ENCODE measurements at places on chromosomes 5 and 9. TPM values are rescaled to one million over a fixed set of nuclear protein-coding genes. Genes with fewer than 3 reads are reported as not detected.

DNA sequence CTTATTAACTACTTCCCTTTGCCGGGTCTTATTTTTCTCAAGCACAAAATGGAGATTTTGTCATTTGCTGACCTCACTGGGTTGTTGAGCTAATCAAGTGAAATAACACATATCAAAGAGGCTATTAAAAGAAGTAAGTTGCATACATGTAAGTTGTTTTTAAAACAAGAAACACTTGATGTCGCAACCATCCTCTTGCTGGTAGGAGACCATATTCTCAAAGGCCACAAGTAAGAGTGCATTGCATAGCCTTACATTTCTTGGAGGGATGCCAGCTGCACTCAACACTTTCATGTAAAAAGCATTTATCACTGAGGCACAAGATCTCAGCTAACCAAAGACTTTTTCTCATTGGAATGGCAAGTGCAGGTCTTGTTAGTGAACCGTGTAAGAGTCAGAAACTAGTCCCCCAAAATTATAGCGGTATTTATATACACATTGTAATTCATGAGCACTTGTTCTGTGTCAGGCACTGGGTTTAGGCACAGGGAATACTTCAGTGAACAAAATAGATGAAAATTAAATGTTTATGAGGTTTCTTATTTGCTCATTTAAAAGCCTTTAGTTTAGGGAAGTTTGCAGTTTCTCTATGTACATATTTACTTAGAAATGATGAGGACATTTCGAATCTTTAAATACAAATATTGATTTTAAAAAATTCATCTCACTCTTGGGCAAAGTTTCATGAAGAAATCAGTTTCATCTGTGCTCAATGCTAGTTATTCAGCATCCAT, 72.0 kb downstream of the ZFAND5 start:
- DNase-seq: peak; percentile 74
- H3K27ac ChIP-seq: peak overlapping the region; percentile 40
- no peaks in the 10 kb centered on the region for H3K27me3 ChIP-seq
- peaks cover 10% of the 10 kb centered on the region for H3K4me1 ChIP-seq
- no peak overlapping the region for H3K4me3 ChIP-seq

DNA sequence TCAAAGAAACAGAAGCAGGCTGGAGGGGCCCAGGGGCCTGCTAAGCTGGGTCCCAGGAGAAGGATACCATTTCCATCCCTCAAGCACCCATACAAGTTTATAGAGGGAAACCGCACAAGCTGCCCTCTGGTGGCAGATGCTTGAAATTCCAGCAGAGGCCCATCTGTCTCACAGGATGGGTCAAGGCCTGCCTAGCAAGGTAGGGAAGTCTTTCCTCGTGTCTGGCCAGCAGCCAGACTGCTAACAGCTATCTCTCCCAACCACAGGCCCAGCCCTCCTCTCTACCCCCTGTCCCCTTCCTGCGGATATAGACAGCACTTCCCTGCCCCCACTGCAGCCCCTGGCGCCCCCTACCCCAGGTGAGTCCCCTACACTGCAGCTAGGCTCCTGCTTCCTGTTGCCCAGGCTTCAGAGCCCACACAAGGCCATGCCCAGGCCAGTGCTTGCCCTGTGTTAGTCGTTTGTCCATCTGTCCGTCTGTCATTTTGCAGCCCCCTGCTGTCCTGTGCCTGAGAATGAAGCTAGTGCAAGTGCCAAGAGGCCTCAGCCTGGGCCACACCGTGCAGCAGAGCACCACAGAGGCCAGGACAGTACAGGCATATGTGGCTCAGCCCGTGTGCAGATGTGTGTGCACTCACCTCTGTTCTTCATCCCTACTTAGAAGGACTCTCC, 26.2 kb downstream of the TCF7 start:
- DNase-seq: peak; percentile 57
- no peak overlapping the region for H3K27ac ChIP-seq
- H3K4me3 ChIP-seq: no peak overlapping the region
- H3K27me3 ChIP-seq: no peaks in the 10 kb centered on the region

- peaks cover 3% of the 10 kb centered on the region for H3K4me1 ChIP-seq
- H3K27me3 ChIP-seq: no peaks in the 10 kb centered on the region
- no peak overlapping the region for H3K27ac ChIP-seq
- peaks cover 22% of the 10 kb centered on the region for H3K36me3 ChIP-seq
- H3K4me3 ChIP-seq: no peak overlapping the region
Measured at GRCh38 chr9:134036130-134036529, 10.8 kb downstream of the BRD3OS start.

DNA sequence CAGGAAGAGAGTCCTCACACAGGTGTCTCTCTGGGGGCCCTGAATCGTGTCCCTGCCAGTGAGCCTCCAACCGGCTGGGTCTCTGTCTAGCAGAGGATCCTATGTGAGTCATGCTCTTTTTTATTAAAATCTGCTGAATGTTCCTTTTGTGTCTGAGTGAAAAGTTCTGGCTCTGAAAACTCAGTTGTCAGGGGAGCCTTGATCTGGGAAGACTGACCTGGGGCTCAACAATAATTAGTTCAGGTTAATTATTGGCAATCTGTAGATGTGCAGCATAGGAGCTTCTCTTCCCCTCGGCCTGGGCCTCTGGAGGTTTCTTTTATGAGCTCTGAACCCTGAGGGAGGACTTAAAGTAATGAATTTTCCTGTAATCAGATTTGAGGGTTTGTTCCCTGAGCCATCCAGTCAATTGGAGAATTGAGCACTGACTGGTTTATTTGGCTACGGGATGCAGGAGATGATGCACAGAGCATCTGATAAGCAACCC, 45.2 kb downstream of the ALG2 start:
- H3K36me3 ChIP-seq: no peaks in the 10 kb centered on the region
- H3K27ac ChIP-seq: no peak overlapping the region
- H3K4me3 ChIP-seq: no peak overlapping the region
- no peaks in the 10 kb centered on the region for H3K4me1 ChIP-seq

DNA sequence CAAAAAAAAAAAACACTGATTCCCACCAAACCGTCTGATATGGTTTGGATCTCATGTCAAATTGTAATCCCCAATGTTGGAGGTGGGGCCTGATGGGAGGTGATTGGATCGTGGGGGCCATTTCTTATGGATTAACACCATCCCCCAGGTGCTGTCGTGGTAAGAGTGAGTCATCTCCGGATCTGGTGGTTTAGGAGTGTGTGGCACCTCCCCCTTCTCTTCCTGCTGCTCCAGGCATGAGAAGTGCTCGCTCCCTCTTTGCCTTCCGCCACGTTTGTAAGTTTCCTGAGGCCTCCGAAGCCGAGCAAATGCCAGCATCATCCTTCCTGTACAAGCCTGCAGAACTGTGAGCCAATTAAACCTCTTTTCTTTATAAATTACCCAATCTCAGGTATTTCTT, 45.2 kb downstream of the HSD17B3 start:
- no peak for DNase-seq
- H3K27me3 ChIP-seq: no peaks in the 10 kb centered on the region
- no peak overlapping the region for H3K4me3 ChIP-seq
- no peaks in the 10 kb centered on the region for H3K4me1 ChIP-seq
- no peaks in the 10 kb centered on the region for H3K36me3 ChIP-seq

GRCh38 chr5:6544561-6544935, 88.3 kb downstream of the NSUN2 start:
- H3K27ac ChIP-seq: no peak overlapping the region
- no peak for DNase-seq
- no peaks in the 10 kb centered on the region for H3K4me1 ChIP-seq

DNA sequence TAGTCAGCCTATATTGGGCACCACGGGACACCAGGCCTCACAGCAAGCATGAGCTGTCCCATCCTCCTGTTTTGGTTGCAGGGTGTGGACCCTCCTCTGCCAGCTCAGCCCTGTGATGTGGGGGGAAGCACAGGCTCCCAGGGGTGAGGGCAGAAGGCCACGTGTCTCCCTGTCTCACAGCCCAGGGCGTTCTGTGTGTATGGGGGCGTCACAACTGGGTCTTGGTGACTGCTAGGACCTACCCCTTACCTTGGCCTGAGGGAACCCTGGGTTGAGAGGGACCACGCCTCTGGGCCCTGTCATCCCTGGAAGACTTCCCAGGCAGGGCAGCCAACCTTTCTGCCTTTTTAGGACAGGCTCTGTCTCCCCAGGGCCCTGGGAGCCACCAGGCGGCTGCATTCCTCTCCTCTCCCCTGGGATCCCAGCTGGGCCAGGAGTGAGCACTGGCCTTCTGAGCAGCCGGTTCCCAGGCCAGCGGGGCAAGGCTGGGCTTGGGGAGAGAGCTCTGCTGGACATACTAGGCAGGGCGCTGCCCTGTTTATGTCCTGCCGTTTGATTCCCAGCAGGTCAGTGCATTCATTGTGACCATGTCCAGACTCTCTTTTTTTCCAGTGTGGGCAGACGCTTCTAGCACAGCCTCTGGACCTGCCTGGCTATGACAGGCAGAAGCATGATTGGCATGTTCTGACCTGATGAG, 97.4 kb downstream of the DAB2IP start:
- peaks cover 54% of the 10 kb centered on the region for H3K4me1 ChIP-seq
- no peaks in the 10 kb centered on the region for H3K27me3 ChIP-seq
- H3K27ac ChIP-seq: peak overlapping the region; percentile 45
- H3K36me3 ChIP-seq: no peaks in the 10 kb centered on the region
- no peak overlapping the region for H3K4me3 ChIP-seq

DNA sequence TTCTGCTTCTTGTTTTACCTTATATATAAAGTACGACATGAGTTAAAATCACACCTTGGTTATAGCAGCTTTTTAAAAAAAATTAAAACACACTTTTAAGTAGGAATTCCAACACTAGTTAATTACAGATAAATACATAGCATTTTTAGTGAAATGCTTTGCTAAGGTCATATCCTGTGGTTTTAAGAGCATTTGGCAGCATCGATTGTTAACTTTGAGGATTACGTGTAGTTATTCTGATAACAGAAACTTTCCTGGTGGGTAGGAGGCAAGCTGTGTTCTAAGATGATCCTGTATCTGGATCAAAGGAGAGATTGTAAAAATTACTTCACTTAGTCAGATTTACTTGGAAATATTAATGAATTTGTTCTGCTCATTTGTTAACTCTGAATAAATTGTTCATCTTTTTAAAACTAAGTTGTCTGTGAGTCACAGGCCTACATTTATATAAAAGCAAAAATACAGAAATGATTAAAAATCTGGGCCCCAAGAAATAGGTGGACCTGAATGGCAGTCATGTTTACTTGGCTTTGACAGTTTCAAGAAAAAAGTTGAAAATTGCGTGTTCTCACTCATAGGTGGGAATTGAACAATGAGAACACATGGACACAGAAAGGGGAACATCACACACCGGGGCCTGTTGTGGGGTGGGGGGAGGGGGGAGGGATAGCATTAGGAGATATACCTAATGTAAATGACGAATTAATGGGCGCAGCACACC, 58.3 kb downstream of the TRIO start:
- H3K4me1 ChIP-seq: peaks cover 44% of the 10 kb centered on the region
- DNase-seq: no peak
- H3K27ac ChIP-seq: no peak overlapping the region
- H3K36me3 ChIP-seq: no peaks in the 10 kb centered on the region
- H3K27me3 ChIP-seq: no peaks in the 10 kb centered on the region

DNA sequence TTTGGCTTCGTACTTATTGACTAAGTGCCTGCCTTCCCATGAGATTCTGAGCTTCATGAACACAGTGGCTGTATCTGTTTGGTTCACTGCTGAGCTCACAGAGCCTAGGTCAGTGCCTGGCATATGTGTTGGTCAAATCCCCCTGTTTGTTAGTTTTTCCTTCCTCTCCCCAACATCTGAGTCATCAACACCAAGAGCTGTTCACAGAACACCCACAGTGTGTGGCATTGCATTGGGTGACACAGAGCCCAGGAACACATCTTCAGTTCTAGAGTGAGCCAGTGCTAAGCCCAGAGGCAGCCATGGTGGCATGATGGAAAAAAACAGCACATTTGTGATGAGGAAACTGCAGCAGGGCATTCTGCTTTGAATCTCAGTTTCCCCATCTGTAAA, 294.6 kb downstream of the SEC61B start:
- DNase-seq: no peak
- no peaks in the 10 kb centered on the region for H3K36me3 ChIP-seq
- H3K4me3 ChIP-seq: no peak overlapping the region
- H3K27me3 ChIP-seq: no peaks in the 10 kb centered on the region
- no peak overlapping the region for H3K27ac ChIP-seq
- no peaks in the 10 kb centered on the region for H3K4me1 ChIP-seq

- H3K27ac ChIP-seq: no peak overlapping the region
- no peaks in the 10 kb centered on the region for H3K27me3 ChIP-seq
- no peaks in the 10 kb centered on the region for H3K36me3 ChIP-seq
- DNase-seq: no peak
Measured at GRCh38 chr9:78879324-78880100, 582.6 kb downstream of the PSAT1 start.

DNA sequence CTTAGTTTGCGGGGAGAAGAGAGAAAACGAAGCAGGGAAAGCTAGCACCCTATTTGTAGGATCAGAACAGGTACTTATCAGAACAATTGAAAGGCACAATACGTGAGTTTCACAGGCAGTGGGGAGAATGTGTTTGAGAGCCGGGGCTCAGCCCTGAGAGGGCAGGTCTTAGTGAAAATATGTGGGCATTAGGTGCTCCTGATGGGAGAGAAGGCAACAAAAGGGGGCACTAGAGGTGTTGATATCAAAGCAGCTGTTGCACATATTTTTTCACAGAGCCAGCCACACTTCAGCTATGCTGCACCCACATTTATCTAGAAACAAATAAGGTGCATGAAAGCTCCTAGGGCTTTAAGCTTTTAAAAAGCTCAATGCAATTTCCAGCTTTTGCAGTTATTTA, 99.7 kb upstream of the MAN2A1 start:
- DNase-seq: no peak
- no peak overlapping the region for H3K27ac ChIP-seq
- no peaks in the 10 kb centered on the region for H3K4me1 ChIP-seq
- no peaks in the 10 kb centered on the region for H3K27me3 ChIP-seq

GRCh38 chr9:4814913-4815312, 22.2 kb downstream of the RCL1 start:
- no peak overlapping the region for H3K4me3 ChIP-seq
- H3K27ac ChIP-seq: no peak overlapping the region
- DNase-seq: no peak
- H3K36me3 ChIP-seq: no peaks in the 10 kb centered on the region
- no peaks in the 10 kb centered on the region for H3K27me3 ChIP-seq

GRCh38 chr9:114140401-114140800, 14.9 kb upstream of the COL27A1 start:
- no peak for DNase-seq
- H3K36me3 ChIP-seq: no peaks in the 10 kb centered on the region

DNA sequence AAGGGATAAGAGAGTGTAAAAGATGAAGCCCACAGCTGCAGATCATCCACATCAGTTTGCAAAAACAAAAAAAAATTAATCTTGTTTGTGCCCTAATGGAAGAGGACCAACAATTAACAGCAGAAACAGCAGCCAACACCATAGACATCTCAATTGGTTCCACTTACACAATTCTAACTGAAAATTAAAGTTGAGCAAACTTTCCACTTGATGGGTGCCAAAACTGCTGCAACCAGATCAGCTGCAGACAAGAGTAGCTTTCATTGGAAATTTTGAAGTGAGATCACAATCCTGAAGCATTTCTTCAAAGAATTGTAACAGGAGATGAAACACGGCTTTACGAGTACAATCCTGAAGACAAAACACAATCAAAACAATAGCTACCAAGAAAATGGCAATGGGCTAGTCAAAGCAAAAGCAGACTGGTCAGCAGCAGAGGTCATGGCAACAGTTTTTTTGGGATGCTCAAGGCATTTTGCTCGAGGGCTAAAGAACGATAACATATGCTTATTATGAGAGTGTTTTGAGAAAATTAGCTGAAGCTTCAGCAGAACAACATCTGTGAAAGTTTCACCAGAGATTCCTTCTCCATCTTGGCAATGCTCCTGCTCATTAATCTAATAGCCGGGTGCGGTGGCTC, 4.1 kb upstream of the RBM27 start:
- no peaks in the 10 kb centered on the region for H3K36me3 ChIP-seq
- H3K4me3 ChIP-seq: no peak overlapping the region
- DNase-seq: no peak
- H3K27me3 ChIP-seq: no peaks in the 10 kb centered on the region
- H3K4me1 ChIP-seq: peaks cover 1% of the 10 kb centered on the region

The MIGA2 gene
- 95.3 TPM for total RNA-seq

The PLAC8L1 gene
- total RNA-seq: not detected

The FOXD4L3 gene
- not detected for total RNA-seq

The TMEM252 gene
- total RNA-seq: not detected

The GABRA1 gene
- not detected for total RNA-seq

The OR2S2 gene
- total RNA-seq: not detected
